ENCODE measurements at places on chromosomes 5 and 9. TPM values are rescaled to one million over a fixed set of nuclear protein-coding genes. Genes with fewer than 3 reads are reported as not detected.

RGS7BP gene
- 7.2 TPM for polyA plus RNA-seq

TAF1L gene
- polyA plus RNA-seq: 0.09 TPM

GRIN3A gene
- 2.0 TPM for polyA plus RNA-seq

FOXI1 gene
- polyA plus RNA-seq: 4.9 TPM

FGF1 gene
- 17.5 TPM for polyA plus RNA-seq

NUDCD2 gene
- polyA plus RNA-seq: 49.9 TPM

DNA sequence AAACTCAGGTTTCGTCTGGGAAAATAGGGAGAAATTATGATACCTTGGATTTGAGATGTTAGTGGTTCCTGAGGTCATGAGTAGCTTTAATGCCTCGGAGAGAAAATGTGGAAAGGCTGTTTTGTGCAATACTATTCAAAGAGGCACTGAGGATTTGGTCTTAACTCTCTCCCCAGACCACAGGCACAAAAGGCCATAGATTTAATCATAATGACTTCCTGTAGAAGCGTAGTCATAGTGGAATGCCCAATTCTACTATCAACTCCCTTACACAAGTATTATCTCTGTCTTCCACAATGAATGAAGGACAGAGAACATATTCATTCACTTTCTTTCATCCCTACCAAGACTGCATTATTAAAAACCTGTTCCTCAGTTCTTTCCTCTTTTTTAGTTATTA, 153.0 kb upstream of the FTMT start:
- DNase-seq: no peak

GRCh38 chr9:21507483-21507790, 25.3 kb upstream of the IFNE start:
- no peak for DNase-seq

GRCh38 chr5:57368010-57368409, 114.6 kb downstream of the ACTBL2 start:
- DNase-seq: no peak

DNA sequence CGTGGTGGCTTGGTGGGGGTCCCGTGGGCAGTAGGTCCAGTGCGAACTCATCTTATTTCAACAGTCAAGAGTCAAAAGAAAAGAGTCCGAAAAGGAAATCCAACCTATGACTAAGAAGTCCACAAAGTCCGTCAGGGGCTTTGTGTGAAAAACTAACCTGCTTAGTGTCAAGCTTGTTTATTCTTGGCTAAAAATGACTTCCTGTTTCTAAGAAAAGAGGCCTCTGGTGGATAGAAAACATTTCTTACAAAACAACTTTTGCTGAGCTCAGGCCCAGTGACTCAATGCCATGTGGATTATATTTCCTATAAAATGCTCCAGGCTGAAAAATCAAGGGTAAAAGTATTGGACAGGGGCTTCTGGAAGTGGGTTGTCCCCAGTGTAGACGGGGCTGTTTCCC, 105.9 kb downstream of the GADD45G start:
- no peak for DNase-seq

- peak; percentile 44 for DNase-seq
Observed at GRCh38 chr9:96317335-96317980, 15.5 kb upstream of the HSD17B3 start.

DNA sequence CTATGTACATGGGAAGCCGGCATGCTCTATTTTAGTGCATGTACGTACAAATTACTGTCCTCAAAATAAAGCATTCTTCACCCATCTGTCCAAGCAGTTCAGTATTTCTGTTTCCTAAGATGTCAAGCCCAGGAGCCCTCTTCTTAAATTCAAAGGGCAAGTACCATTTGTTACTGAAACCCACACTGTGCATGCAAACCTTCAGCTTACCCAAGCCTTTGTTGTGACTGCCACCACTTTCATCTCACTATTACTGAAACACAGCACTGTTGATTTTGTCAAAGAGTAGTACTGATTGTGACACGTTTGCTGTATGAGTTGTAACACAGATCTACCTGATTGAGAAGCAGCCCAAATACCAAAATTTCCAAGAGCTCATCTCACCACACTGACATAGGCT, 390.4 kb upstream of the IZUMO3 start:
- no peak for DNase-seq

GRCh38 chr9:136488247-136489214, 5.7 kb upstream of the SEC16A start:
- DNase-seq: no peak

GRCh38 chr9:33472881-33473615, 676 bp downstream of the NOL6 start:
- no peak for DNase-seq

- no peak for DNase-seq
Observed at GRCh38 chr5:82601861-82602260, 323.7 kb upstream of the RPS23 start.

GRCh38 chr9:121633119-121633714, 18.2 kb upstream of the DAB2IP start:
- no peak for DNase-seq

DNA sequence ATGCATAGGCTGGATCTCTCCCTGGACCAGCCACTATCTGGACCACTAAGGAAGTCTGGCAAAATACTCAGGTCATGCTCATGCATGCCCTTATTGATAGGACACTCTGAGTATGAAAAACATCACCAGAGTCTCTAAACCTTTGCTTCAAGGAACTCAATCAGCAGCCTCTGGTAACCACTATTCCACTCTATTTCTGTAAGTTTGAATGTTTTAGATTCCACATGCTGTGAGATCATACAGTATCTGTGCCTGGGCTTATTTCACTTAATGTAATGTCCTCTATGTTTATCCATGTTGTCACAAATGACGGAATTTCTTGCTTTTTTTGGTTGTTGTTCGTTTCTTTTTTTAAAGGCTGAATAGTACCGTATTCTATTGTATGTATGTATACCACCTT, 68.3 kb downstream of the TARS1 start:
- no peak for DNase-seq

DNA sequence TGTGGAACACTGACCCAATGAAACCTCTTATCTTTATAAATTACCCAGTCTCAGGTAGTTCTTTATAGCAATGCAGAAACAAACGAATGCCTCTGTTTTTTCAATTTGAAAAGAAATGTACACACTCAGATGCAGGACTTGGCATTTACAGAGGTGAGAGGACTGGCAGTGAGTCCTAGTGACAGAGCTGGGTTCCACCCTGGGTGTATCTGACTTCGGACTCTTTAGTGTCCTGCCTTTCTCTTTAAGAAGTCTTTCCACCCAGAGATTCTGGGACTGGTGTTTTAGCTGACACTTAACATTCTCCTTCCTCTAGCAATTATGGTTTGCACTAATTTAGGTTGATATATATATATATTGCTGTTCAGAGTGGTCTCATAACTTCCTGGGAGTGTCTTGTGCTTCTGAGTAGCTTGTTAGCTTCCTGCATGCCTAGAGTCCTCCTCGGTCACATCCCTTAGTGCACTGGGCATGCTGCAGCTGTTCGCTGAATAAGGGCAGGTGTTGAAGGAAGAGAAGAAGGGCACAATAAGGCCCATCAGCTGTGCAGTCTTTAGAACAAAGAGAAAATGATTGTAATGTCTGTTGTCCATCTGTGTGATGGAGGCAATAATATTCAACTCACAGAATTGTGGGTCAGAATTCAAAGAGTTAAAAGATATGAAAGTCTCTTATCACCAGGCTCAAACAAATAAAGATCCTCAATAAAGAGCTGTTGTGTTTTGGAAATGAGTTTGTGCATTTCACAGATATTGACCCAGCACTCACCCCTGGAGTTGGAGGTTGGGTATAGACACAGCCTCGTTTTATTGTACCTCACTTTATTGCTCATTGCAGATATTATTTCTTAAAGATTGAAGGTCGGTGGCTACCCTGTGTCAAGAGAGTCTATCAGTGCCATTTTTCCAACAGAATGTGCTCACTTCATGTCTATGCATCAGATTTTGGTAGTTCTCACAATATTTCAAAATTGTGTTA, 187.1 kb downstream of the TRIM32 start:
- DNase-seq: no peak

GRCh38 chr5:110086658-110087388, 397.1 kb downstream of the MAN2A1 start:
- DNase-seq: no peak

DNA sequence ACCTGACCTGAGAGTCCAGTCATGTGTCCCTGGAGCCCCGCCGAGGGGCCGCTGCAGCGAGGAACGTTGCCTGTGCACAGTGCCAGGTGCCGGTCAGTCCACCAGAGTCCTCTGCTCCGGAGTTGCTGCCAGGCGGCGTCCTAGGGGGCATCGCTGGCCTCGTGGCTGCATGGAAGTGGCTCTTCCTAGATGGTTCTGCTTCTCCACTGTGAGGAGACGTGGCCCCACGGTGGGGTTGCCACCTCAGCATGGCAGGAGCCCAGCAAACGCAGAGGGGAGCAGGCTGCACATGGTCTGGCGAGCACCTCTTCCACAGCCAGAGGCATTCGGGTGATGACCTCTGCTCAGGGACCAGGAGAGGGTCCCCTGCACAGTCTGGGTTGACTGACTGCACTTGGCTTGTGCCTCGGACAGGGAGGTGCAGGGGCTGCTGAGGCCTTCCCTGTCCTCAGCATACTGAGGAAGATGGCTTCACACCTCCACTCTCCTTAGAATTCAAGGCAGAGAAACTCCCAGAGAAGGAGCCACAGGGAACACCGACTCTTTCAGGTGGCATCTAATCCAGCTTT, 25.9 kb upstream of the POMT1 start:
- DNase-seq: no peak

DNA sequence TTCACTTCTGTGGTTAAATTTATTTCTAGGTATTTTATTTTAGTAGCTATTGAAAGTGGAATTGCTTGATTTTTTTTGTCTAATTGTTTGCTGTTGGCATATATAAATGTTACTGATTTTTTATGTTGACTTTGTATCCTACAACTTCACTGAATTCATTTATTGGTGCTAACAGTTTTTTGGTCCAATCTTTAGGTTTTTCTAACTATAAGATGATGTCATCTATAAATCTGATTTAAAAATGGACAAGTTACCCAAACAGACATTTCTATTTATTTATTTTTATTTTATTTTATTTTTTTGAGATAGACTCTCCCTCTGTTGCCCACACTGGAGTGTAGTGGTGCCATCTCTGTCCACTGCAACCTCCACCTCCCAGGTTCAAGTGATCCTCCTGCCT, 162.3 kb downstream of the COX7C start:
- DNase-seq: no peak

GRCh38 chr5:180804129-180804618, 1.6 kb upstream of the MGAT1 start:
- DNase-seq: no peak

- DNase-seq: no peak
Observed at GRCh38 chr5:143159031-143159430, 244.5 kb downstream of the NR3C1 start.

Data from renal cortex interstitium (tissue), 15 donors.